Melanocyte of skin (primary cell): ENCODE measurements at places on chromosomes 13 and 19. TPM values are rescaled to one million over a fixed set of nuclear protein-coding genes. Genes with fewer than 3 reads are reported as not detected.

Gene CEACAM1
- total RNA-seq = 11.1 and 19.3 TPM in 2 replicates

Gene PLEKHA4
- 34.1 and 157 TPM in 2 replicates for total RNA-seq

Gene CGB3
- not detected in 2 replicates for total RNA-seq

Gene FUT3
- not detected in 2 replicates for total RNA-seq

Gene OR10H1
- total RNA-seq = not detected in 2 replicates

Gene SPTBN4
- 0.34 and 0.36 TPM in 2 replicates for total RNA-seq

Gene IL17D
- 8.9 and 9.7 TPM in 2 replicates for total RNA-seq

Gene AMER2
- total RNA-seq = under 0.01 TPM in 1 of 2 replicates, not detected in the other

Gene ZNF285
- 1.3 and 4.3 TPM in 2 replicates for total RNA-seq

Gene GRIK5
- total RNA-seq = not detected in 2 replicates

Gene KISS1R
- total RNA-seq = not detected in 2 replicates

Gene IFNL1
- not detected in 2 replicates for total RNA-seq

Gene PPFIA3
- 6.3 and 7.3 TPM in 2 replicates for total RNA-seq

Gene ZNF555
- total RNA-seq = 4.1 and 5.1 TPM in 2 replicates

Gene PLVAP
- total RNA-seq = not detected in 2 replicates

Gene ZNF677
- 9.3 and 19.6 TPM in 2 replicates for total RNA-seq

Gene PSG11
- total RNA-seq = not detected in 2 replicates

Gene SOHLH2
- total RNA-seq = 0.34 and 1.5 TPM in 2 replicates

Gene ZNF296
- total RNA-seq = 0.33 and 0.46 TPM in 2 replicates

Gene CRX
- total RNA-seq = not detected in 2 replicates

Gene TNNT1
- total RNA-seq = 0.62 and 9.0 TPM in 2 replicates

Gene ZNF792
- total RNA-seq = 6.3 and 7.1 TPM in 2 replicates

Gene HSPBP1
- 50.3 TPM in 2 replicates for total RNA-seq

Gene CLDN10
- not detected in 2 replicates for total RNA-seq

Gene ZNF611
- total RNA-seq = 8.7 and 11.4 TPM in 2 replicates

Gene FUT2
- total RNA-seq = under 0.01 TPM in 1 of 2 replicates, not detected in the other

Gene ZNF440
- 14.3 and 29.9 TPM in 2 replicates for total RNA-seq

Gene CCDC169
- total RNA-seq = 3.7 and 4.3 TPM in 2 replicates

Gene STAP2
- 11.4 and 15.7 TPM in 2 replicates for total RNA-seq

Gene NUDT19
- 13.0 and 18.8 TPM in 2 replicates for total RNA-seq

Gene LRG1
- not detected in 2 replicates for total RNA-seq

Gene PDE4C
- total RNA-seq = 0.33 and 0.62 TPM in 2 replicates

Gene RUBCNL
- under 0.01 TPM in 1 of 2 replicates, not detected in the other for total RNA-seq

Gene LHB
- total RNA-seq = 0.69 TPM in 1 of 2 replicates, not detected in the other

Gene FCER2
- total RNA-seq = not detected in 2 replicates

Gene NOVA2
- total RNA-seq = not detected in 2 replicates

Gene IQCN
- total RNA-seq = 0.31 and 0.33 TPM in 2 replicates

Gene CELF5
- not detected in 2 replicates for total RNA-seq

Gene NEK5
- 0.34 and 0.36 TPM in 2 replicates for total RNA-seq

Gene SIGLECL1
- not detected in 2 replicates for total RNA-seq

Gene KLK4
- total RNA-seq = not detected in 2 replicates

Gene KCNN4
- 5.0 and 10.0 TPM in 2 replicates for total RNA-seq

Gene BRME1
- total RNA-seq = 1.00 and 1.4 TPM in 2 replicates

Gene C19orf38
- under 0.01 and 0.69 TPM in 2 replicates for total RNA-seq
